Kidney (tissue), 22 donors: ENCODE measurements at places on chromosomes 13 and 19. TPM values are rescaled to one million over a fixed set of nuclear protein-coding genes. Genes with fewer than 3 reads are reported as not detected.
A peak's percentile ranks its signal among the peaks of the same experiment; 100 is the strongest.

- no peak for DNase-seq
These were observed 1445.9 kb downstream of the PCDH9 start for GRCh38 chr13:65784088-65784816.

GRCh38 chr19:459724-460511 is 915 bp downstream of the SHC2 start:
- peak; percentile 80 for DNase-seq

DNA sequence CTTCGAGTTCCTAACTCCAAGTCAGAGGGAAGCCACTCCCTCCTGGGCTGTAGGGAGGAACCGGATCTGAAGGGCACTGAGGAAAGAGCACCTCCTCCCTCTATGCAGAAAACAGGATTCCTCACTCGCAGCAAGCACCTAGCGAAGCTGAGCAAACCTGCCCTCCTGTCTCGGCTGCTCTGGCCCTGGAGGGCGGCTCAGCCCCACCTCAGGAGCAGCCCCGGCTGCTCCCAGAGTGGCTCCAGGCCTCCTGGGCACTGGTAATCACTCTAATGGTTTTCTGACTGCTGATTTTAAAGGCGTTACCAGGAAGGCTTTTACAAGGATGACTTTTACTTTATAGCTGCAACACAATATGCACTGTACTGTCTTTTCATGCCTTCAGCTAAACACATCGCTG is 312.5 kb downstream of the TEX29 start:
- DNase-seq = peak; percentile 51

The SLITRK5 gene
- total RNA-seq = 0.09 TPM

- no peak for DNase-seq
These were observed 3.8 kb downstream of the DBP start for GRCh38 chr19:48633148-48634035.

DNA sequence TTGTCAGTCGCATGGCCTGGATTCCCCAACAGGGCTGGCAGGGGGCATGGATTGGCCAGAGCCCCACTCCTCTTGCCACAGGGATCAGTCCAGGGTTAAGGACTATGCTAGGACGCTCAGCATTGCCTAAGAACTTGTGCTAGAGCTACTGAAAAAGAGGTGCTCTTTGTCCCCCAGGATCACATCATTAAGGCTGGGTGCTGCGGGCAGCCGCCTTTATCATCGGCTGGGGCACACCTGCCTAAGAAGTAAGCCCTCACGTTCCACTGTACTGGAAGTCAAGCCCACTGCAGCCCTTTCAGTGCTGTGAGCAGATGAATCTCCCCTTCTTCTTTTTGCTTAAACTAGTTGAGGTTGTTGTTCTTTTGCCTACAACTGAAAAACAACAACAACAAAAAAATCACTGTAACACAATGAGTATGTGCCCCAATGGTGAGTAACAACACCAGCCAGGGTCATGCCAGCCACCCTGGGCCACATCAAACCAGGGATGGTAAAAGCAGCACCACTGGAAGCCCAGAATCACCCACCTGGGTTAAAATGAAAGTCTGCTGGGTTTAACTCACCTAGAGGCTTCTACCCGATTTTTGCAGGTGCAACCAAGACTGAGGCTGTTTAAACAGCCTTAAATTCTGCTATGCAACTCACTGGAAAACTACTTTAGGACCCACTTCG is 20.6 kb downstream of the STK24 start:
- no peak for DNase-seq

- DNase-seq = no peak
These were observed 135.8 kb downstream of the RFC3 start for GRCh38 chr13:33953781-33954180.

The PROZ gene
- not detected for total RNA-seq

DNA sequence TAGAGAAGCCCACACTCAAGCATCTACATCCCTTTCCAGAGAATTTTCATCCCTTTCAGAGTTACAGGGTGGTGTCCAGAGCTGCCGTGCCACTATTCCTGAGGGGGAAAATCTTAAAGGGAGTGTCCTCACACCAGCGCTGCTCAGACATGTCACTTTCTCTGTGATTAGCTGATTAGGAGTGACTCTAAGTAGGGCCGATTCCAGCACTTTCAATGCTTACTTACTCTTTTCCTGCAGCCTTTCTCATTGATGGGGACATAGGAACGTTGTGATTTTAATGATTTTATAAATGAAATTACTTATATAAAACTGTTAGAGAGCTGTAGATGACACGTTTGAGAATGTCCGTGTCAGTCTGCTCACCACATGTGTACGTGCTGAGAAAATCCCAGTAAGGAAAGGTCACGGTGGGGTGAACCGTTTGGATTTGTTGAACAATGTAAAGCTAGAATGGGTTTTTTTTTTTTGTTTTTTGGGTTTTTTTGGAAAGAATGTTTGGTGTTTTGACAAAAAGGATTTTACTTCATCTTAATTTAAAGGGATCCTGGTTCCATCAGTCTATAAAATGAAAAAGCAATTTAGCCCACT is 56.6 kb upstream of the SPATA13 start:
- DNase-seq = peak; percentile 26

DNA sequence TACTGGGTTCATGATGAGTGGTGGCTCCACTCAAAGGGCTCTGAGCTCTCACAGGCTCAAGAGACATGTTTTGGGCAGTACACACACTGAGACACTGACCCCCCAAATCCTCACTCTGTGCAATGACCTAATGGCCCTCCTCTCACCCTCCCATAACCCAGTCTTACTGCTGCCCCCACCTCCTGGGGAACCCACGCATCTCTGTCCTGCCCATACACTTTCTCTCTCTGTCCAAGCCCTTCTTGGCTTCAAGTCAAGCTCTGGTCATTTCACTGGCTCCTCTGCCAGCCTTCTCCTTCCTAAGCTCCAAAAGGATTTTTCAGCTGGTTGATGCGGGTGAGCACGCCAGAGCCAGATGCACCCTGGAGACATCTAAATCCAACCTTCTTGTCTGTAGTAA is 187.9 kb upstream of the TSHZ3 start:
- no peak for DNase-seq

The TEX29 gene
- total RNA-seq = not detected

The ZNF724 gene
- 3.1 TPM for total RNA-seq

The SERPINE3 gene
- not detected for total RNA-seq

The HS6ST3 gene
- total RNA-seq = 1.2 TPM

GRCh38 chr13:26523007-26523406 is 34.5 kb upstream of the WASF3 start:
- no peak for DNase-seq

GRCh38 chr13:27296496-27296895 is 25.9 kb downstream of the RASL11A start:
- DNase-seq = no peak

DNA sequence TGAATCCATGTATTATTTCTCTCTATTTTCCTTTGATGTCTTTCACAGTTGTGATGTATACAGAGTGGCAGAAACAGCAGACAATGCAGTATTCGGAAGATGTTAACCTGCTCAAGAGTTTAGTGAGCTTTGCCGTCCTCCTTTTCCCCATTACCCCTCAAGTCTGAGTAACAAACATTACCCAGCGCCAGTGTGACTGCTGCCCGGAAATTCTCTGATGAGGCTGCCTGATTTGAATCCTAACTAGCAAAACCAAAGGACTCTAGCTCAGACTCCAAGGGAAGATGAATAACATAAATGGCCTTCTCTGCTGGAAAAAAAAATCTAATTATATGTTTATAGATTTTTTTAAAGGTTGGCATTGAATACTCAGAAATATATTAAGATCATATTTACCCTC is 247.3 kb upstream of the SOX21 start:
- no peak for DNase-seq
